ENCODE measurements at places on chromosomes 5 and 9.

GRCh38 chr9:109482391-109482916 is 15.7 kb downstream of the PTPN3 start:
- DNase-seq, result no peak

- DNase-seq, result no peak
Observed at GRCh38 chr5:108059334-108059733, 322.6 kb downstream of the FBXL17 start.

GRCh38 chr5:100706776-100707175 is 171.6 kb downstream of the FAM174A start:
- no peak for DNase-seq

- no peak for DNase-seq
Observed at GRCh38 chr9:71895117-71895516, 15.9 kb downstream of the ABHD17B start.

- no peak for DNase-seq
Observed at GRCh38 chr9:81372628-81373191, 316.6 kb downstream of the TLE1 start.

DNA sequence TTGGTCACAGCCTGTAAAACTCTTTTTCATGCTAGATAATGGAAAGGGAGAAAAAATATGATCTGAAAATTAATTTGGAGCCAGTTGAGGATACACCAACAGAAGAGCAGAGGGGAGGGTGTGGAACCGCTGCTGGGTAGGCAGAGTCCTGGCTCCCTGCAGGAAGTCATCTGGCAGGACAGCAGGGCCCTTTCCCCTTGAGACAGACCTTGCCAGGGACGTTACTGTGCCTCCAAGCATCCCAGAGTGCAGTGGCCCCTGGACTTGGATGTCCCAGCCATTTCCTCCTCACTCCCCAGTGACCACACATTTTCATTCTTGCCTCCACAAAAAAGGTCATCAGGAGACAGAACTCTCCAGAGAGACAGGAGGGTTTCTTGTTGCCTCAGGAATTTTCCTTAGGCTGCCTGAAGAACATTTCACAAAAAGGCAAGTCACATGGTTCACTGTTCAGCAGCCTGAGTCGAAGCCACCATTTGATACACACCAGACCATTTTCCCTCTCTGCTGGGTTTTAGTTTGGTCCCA is 5.9 kb downstream of the TRPM3 start:
- DNase-seq, result no peak

DNA sequence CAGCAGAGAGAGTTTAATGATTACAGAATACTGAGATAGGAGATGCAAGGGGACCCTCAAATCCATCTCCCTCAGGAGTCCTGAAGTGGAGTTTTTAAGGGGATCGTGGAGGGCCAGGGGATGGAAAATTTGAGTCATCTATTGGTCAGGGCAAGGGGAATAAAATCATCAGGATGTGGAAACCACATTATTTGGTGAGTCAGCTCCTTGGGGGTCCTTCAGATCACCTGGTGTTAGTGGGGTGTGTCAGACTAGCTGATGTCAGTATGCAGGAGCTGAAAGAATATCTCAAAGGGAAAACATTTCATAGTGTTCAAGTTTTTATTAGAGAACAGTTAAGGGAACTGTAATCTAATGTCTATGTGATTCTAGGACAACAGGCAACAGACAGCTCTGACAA is 183.0 kb upstream of the FTMT start:
- no peak for DNase-seq

GRCh38 chr9:136311051-136312008 is 7.4 kb upstream of the CCDC187 start:
- peak; percentile 14 for DNase-seq

DNA sequence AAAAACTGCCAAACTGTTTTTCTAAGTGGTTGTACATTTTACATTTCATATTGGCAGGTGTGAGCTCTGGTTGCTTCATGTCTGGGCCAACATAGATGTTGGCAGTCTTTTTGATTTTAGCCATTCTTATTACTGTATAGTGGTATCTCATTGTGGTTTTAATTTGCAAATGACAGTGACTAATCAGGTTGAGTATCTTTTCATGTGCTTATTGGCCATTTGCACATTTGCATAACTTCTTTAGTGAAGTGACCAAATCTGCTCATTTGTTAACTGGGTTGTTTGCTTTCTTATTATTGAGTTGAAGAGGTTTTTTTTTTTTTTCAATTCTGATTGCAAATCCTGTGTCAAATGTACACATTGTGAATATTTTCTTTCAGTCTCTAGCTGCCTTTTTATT is 36.9 kb upstream of the MSX2 start:
- DNase-seq, result no peak

All from SHP77 treated with DMSO at 0.1 percent for 48 hours (cell line).